Activated naive CD8-positive, alpha-beta T cell treated with anti-CD3 and anti-CD28 coated beads, Interleukin-2, amount 50 U/mL, for 24 hours (primary cell): ENCODE measurements at places on chromosomes 13 and 19.

- no peak for DNase-seq
Observed at GRCh38 chr19:11538232-11539036, at the start of gene CNN1. CNN1 (plus strand) TSS chr19:11538851; CDS start chr19:11538928, 77 bp downstream.

DNA sequence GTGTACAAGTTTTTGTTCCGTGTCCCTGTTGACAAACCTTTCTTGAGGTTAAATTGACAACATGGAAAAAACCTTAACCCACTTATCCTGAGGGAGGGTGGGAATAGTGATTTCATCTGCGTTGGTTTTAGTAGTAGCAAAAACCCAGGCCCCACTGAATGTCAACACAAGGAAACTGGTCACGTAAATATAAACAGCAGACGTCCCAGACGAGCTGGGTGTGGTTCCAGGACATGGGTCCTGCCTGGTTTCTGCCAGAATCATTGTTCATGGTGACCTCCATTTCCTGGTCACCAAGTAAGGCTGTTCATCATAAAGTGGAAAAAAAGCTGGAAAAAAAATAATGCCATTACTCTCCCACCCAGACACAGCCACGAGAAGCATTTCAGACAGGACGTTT lies 16.9 kb upstream of the F2RL3 start:
- DNase-seq = no peak

DNA sequence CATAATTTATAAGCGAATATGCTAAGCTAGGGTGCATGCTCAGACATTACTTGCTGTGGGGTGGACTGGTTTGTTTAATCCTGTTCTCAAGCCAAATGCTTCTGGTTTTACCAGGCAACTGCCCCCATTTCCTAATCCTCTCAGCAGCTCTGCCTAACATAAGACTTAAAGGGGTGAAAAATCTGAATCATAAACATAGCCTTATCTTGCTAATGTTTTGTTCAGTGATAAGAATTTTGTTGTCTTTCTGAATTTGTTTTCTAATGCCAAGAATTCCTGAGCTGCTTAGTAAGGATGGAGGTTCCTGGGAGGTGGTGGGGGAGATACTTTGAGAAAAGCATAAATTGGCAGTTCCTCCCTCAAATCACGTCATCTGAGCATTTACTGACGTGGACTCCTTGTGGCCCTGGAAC lies 42.7 kb downstream of the ING1 start:
- no peak for DNase-seq

GRCh38 chr19:36404498-36404897 lies 13.9 kb downstream of the ZFP82 start:
- no peak for DNase-seq
